ENCODE measurements at places on chromosomes 5 and 9.
A peak's percentile ranks its signal among the peaks of the same experiment; 100 is the strongest.

DNA sequence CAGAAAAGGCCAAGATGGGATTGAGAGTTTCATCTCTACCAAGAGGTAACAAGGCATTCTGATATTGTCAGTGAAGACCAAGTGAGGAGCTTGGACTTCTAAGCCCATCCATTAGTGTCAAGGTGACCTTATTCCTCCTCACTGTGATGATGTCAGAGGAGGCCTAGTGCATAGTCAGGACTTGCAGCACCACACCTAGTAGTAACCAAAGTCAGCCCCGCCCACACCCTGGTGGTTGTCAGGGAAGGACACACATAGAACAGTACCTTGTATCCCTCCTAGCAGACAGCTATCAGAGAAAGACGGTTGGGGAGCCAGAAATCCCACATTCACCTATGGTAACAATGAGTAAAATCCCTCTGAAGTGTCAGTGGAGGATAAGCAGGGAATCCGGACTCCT, 111.7 kb downstream of the AP3B1 start:
- DNase-seq: no peak

- no peak for DNase-seq
These were observed 360.5 kb downstream of the KCTD16 start for GRCh38 chr5:144531188-144531587.

- DNase-seq: peak; percentile 11
These were observed 915 bp downstream of the ZFAND5 start for GRCh38 chr9:72363908-72364678.

DNA sequence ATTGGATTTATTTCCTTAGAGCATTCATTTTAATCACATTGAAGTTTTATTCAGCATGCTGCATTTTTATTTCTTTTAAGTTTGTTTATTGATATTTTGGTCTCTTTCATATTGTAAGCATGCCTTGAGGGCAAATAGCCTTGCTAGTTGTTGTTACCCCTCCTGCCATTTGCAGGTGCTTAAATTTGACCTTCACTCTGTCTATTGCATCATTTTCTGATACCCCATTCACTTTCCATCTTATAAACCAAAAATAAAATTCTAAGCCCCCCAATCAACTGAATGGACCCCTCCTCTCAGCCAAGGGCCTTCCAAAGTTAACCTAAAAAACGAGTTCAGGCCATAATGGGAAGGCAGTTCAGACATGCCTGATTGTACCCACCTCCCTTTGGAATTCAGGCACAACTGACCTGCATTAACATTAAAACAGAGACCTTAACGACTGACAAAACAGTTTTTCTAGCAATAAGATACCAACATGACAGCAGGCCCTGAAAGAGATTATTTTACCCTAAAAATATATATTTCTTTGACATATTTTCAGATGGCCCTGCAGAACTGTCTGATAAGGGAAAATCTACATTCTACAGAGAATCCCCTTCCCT, 32.1 kb downstream of the TARS1 start:
- DNase-seq: no peak

DNA sequence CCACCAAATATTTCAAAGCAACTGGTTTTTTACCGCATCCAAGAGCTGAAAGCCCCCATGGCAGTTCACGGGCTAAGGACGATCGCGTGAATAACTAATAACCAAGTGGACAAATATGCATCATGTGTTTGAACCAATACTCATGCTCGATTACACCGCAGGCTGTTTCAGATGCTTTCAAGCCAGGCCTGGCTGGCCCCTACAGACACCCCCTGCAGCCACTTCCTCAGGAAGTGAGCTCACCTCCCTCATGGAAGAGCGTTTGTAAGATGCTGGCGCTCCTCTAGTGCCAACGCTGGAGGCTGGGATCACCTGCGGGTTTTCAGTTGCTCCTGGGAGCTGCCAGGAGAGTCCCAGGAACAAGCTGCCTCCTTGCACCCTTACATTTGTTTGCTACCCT, 53.9 kb upstream of the PTCH1 start:
- DNase-seq: no peak

GRCh38 chr5:172658961-172659501, 18.0 kb downstream of the NEURL1B start:
- DNase-seq: no peak

DNA sequence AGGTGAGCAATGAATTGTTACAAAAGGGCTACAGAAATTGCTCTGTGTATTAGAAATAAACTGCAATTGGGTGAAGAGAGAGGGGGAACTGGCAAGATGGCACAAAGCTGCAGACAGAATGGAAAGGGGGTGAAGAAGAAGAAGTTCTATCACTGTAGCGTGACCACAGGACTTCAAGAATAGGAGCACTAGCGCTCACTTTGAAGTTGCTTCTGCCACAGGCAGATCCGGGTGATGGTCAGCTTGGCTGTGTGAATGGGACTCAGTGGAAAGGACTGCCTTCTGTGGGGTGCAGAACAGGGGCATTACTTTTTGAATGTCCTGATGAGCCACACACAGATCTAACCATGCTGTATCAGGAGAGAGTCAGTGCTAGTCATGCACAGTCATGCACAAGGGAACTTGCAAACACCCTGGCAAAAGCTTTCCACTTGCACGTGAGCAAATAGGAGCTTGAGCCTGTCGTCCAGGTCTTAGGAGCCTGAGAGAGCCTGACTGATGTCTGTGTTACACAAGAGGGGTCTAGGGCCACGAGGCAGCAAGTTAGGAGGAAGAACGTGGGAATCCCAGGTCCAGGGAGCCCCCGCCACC, 16.3 kb downstream of the IL5 start:
- DNase-seq: no peak

- no peak for DNase-seq
These were observed 58.0 kb downstream of the CEP120 start for GRCh38 chr5:123365156-123365555.

DNA sequence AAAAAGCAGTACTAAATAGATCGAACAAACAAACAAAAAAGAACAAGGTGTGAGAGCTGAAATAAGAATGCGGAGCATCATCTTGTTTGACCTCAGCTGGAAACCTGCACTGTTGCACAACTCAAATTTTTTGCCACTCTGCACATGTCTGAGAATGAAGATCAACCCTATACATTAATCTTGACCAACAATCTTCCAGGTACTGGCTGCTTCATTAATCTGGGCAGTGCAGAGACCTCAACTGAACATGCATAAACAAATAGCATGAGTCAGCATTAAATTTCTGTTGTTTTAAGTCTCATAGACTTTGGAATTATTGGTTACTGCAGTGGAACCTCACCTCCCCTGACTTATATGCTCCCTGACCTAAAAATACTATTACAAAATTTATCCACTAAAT, 114.6 kb upstream of the FTMT start:
- no peak for DNase-seq
